ENCODE measurements at places on chromosomes 5 and 9.

GRCh38 chr5:32173267-32174010, 680 bp downstream of the GOLPH3 start:
- DNase-seq, result peak; percentile 79
- peaks cover 27% of the 10 kb centered on the region for H3K4me1 ChIP-seq

GRCh38 chr9:136367296-136368145, 4.0 kb upstream of the DNLZ start:
- H3K27ac ChIP-seq, result no peak overlapping the region
- H3K27me3 ChIP-seq, result no peaks in the 10 kb centered on the region
- H3K4me1 ChIP-seq, result peaks cover 4% of the 10 kb centered on the region
- no peaks in the 10 kb centered on the region for H3K36me3 ChIP-seq

- H3K4me3 ChIP-seq, result no peak overlapping the region
- H3K27me3 ChIP-seq, result peaks cover 3% of the 10 kb centered on the region
- no peak for DNase-seq
Measured at GRCh38 chr5:3704661-3705060, 109.0 kb downstream of the IRX1 start.

GRCh38 chr5:143108498-143109128, 294.9 kb downstream of the NR3C1 start:
- H3K27me3 ChIP-seq, result no peaks in the 10 kb centered on the region
- H3K27ac ChIP-seq, result no peak overlapping the region
- DNase-seq, result no peak
- no peaks in the 10 kb centered on the region for H3K4me1 ChIP-seq

- no peaks in the 10 kb centered on the region for H3K36me3 ChIP-seq
- H3K27me3 ChIP-seq, result no peaks in the 10 kb centered on the region
- no peak overlapping the region for H3K27ac ChIP-seq
- H3K4me1 ChIP-seq, result peaks cover 10% of the 10 kb centered on the region
- no peak for DNase-seq
- H3K4me3 ChIP-seq, result no peak overlapping the region
Measured at GRCh38 chr9:131534721-131535237, 3.7 kb upstream of the UCK1 start.

DNA sequence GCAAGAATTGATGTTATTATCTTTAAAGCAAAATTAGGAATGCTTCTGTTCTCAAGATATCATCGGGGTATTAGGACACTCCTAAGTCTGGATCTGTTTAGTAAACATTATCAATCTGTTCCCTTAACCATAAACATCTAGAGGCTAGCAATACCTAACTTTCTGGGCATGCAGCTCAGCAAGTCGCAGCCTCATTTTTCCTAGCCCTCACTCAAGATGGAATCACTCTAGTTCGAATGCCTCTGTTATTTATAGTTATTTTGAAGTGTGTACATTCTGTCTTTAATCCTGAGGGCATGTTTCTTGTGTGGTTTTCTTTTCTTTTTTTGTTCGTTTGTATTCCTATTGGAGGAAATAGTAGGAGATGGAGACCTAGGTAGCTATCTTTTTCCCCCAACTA, 66.9 kb downstream of the FER start:
- no peaks in the 10 kb centered on the region for H3K27me3 ChIP-seq
- peak overlapping the region; percentile 4 for H3K27ac ChIP-seq
- no peak for DNase-seq
- no peaks in the 10 kb centered on the region for H3K4me1 ChIP-seq
- no peak overlapping the region for H3K4me3 ChIP-seq

- peak within 1 kb of the TSS; percentile 10 for H3K4me3 ChIP-seq
- DNase-seq, result peak; percentile 22
- H3K36me3 ChIP-seq, result no peaks in the 10 kb centered on the region
- no peak within 1 kb of the TSS for H3K27ac ChIP-seq
Measured at GRCh38 chr9:112890106-112891081, at the start of gene SLC46A2. Gene SLC46A2, minus strand, starts transcription at chr9:112890876. Its CDS starts 195 bp downstream, at chr9:112890681.

DNA sequence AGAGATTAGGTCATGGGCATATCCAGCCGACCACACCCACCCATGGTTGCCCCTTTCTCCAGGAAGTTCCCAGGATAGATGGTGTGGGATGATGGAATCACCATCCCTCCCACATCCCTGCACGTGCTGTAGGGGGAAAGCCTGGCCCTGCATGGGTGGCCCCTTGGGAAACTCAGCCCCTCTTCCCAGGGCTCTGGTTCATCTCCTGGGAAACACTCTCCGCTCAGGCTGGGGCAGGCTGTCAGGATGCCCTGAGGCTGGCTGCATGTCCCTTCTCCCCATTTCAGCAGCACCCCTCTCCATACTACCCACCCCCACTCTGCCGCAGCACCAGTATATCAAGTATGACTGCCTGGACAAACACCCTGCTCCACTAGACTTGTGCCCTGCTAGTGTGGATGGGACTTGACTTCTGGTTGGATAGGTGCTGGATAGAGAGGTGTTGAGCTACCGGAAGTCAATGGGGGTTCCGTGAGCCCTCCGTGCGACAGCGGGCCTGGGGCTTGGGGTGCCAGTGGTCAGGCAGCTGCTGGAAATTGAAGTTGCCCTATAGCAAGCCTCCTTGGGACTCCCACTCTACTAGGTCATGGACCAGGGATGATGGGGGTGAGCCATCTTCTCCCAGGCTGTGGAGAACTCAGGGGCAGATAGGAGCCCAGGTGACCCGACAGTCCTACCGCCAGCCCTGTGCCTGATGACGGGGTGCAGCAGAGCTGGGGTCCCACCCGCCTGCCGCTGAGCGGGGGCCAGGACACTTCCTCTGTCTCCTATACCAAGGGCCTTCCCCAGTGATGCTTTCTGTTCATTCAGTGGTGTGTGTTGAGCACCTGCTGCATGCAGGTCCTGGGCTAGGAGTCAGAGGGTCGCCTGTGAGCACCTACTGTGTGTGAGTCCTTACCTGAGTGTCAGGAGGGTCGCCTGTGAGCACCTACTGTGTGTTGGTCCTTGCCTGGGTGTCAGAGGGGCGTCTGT, 69.4 kb upstream of the COL5A1 start:
- no peak overlapping the region for H3K27ac ChIP-seq
- H3K27me3 ChIP-seq, result no peaks in the 10 kb centered on the region
- H3K36me3 ChIP-seq, result no peaks in the 10 kb centered on the region
- H3K4me3 ChIP-seq, result no peak overlapping the region

- no peaks in the 10 kb centered on the region for H3K36me3 ChIP-seq
- no peak overlapping the region for H3K27ac ChIP-seq
- no peak overlapping the region for H3K4me3 ChIP-seq
- H3K27me3 ChIP-seq, result peaks cover 3% of the 10 kb centered on the region
- no peak for DNase-seq
Measured at GRCh38 chr9:5587024-5587423, 41.9 kb upstream of the RIC1 start.

GRCh38 chr5:55668356-55668755, 43.8 kb downstream of the SLC38A9 start:
- H3K4me1 ChIP-seq, result no peaks in the 10 kb centered on the region
- no peaks in the 10 kb centered on the region for H3K36me3 ChIP-seq
- no peak overlapping the region for H3K4me3 ChIP-seq
- DNase-seq, result peak; percentile 66
- peak overlapping the region; percentile 51 for H3K27ac ChIP-seq
- H3K27me3 ChIP-seq, result no peaks in the 10 kb centered on the region

DNA sequence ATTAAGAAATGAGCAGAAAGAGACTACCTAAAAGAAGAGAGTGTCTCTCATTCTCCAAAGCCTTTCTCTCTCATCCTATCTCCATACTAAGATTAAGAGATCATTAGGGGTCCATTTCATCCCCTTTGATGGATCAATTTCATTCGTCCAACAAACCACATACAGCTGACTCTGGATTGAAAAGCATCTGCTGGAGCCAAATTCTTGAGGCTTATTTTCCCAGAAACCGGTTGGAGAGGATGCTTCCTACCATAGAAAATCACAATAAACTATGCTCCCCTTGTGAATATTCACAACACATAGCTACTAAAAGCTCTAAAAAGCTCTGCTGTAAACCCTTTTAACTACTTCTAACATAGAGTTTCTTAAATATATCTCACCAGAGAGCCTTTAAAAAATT, 755.0 kb upstream of the ZNF608 start:
- H3K27ac ChIP-seq, result no peak overlapping the region
- H3K4me3 ChIP-seq, result no peak overlapping the region
- no peaks in the 10 kb centered on the region for H3K36me3 ChIP-seq
- peaks cover 5% of the 10 kb centered on the region for H3K4me1 ChIP-seq
- DNase-seq, result no peak

- no peaks in the 10 kb centered on the region for H3K4me1 ChIP-seq
- no peaks in the 10 kb centered on the region for H3K36me3 ChIP-seq
- no peak overlapping the region for H3K4me3 ChIP-seq
- no peak for DNase-seq
Measured at GRCh38 chr5:125316915-125317535, 570.6 kb upstream of the ZNF608 start.

GRCh38 chr9:122222791-122223190, 6.0 kb downstream of the LHX6 start:
- no peak overlapping the region for H3K27ac ChIP-seq
- H3K4me3 ChIP-seq, result no peak overlapping the region
- peaks cover 26% of the 10 kb centered on the region for H3K4me1 ChIP-seq
- no peak for DNase-seq
- H3K36me3 ChIP-seq, result no peaks in the 10 kb centered on the region
- H3K27me3 ChIP-seq, result peaks cover 100% of the 10 kb centered on the region

- H3K27ac ChIP-seq, result no peak overlapping the region
- H3K4me3 ChIP-seq, result no peak overlapping the region
Measured at GRCh38 chr9:36188212-36188611, 2.5 kb upstream of the CLTA start.

GRCh38 chr9:69412741-69413150, 87.7 kb downstream of the ENTREP1 start:
- peak; percentile 73 for DNase-seq
- H3K4me3 ChIP-seq, result no peak overlapping the region
- H3K27me3 ChIP-seq, result no peaks in the 10 kb centered on the region
- H3K4me1 ChIP-seq, result no peaks in the 10 kb centered on the region

GRCh38 chr5:14148483-14148882, 5.3 kb downstream of the TRIO start:
- no peak for DNase-seq

DNA sequence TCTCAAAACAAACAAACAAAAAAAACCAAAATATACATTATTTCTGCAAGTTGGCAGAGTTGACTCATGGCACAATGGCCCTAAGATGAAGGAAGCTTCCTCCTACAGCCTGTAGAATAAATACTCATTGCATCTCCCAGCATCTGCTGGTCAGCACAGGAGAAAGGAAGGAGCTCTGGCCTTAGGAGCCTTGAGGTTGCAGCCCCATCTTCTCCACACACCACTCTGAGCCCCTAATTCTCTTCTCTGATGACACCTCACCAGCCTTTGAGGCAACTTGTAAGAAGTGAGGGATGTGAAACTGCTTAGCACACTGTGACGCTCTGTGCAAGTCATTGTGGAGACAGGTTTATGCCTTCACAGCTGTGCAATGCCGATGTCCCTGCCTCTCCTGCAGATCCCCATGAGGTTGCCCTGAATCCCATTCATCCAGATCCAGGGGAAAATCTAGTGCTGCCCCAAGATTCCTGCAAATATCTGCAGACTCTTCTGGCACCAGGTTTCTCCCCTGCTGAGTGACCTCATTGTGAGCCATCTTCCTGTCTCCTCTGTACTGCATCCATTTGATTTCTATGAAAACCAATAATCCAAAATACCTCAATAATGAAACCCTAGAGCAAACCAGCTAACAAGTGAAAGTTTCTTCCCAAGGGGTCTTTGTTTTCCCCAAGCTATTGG, 65.3 kb upstream of the TGFBR1 start:
- H3K36me3 ChIP-seq, result no peaks in the 10 kb centered on the region
- DNase-seq, result no peak
- H3K4me3 ChIP-seq, result no peak overlapping the region
- H3K4me1 ChIP-seq, result peaks cover 22% of the 10 kb centered on the region

DNA sequence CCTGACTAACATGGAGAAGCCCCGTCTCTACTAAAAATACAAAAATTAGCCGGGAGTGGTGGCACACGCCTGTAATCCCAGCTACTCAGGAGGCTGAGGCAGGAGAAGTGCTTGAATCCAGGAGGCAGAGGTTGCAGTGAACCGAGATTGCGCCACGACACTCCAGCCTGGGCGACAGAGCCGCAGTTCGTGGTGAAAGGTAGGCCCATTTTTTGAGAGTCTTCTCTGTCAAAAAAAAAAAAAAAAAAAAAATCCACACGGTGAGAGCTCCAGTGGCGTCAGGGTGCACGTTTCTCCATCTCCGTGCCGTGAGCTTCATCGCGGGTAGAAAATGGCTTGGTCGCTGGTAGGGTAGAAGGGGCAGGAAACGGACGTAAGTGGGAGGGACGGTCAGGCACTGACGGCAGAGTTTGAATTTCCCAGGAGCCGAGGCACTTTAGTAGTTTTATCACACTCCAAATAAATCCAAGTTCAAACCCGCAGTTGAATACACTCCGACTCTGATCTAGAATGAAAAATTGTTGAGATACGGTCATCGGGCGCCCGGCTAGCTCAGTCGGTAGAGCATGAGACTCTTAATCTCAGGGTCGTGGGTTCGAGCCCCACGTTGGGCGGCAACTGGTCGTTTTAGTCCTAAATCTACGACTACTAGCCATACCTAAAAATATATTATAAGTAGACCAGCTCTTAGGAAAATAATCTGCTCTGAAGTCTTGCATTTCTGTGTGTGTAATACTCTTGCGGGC, 2.4 kb upstream of the TRIM7 start:
- H3K4me3 ChIP-seq, result peak overlapping the region; percentile 35
- peaks cover 22% of the 10 kb centered on the region for H3K27me3 ChIP-seq
- H3K4me1 ChIP-seq, result peaks cover 20% of the 10 kb centered on the region
- H3K36me3 ChIP-seq, result no peaks in the 10 kb centered on the region
- peak; percentile 86 for DNase-seq

GRCh38 chr9:112853882-112854585, 36.6 kb downstream of the SLC46A2 start:
- no peak overlapping the region for H3K27ac ChIP-seq
- DNase-seq, result no peak
- H3K36me3 ChIP-seq, result no peaks in the 10 kb centered on the region
- no peak overlapping the region for H3K4me3 ChIP-seq
- H3K4me1 ChIP-seq, result no peaks in the 10 kb centered on the region
- H3K27me3 ChIP-seq, result no peaks in the 10 kb centered on the region

DNA sequence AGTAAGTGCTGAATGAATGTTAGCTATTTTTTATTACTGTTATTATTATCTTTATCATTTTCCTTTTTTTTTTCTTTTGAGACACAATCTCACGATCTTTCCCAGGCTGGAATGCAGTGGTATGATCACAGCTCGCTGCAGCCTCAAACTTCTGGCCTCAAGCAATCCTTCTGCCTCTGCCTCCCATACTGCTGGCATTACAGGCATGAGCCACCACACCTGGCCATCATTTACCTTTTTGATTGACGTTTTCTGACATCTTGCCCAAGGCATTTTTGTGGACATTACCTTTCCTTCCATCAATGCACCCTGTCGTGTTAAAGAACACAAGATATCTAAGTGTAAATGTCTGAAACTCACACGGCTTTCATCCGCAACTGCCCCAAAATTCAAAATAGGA, 138.2 kb downstream of the GAS1 start:
- H3K27ac ChIP-seq, result no peak overlapping the region
- H3K36me3 ChIP-seq, result no peaks in the 10 kb centered on the region
- H3K27me3 ChIP-seq, result no peaks in the 10 kb centered on the region
- DNase-seq, result no peak

GRCh38 chr5:7927466-7928375, 58.8 kb downstream of the MTRR start:
- peak; percentile 79 for DNase-seq
- H3K27ac ChIP-seq, result no peak overlapping the region
- H3K4me3 ChIP-seq, result no peak overlapping the region
- no peaks in the 10 kb centered on the region for H3K4me1 ChIP-seq
- H3K27me3 ChIP-seq, result peaks cover 6% of the 10 kb centered on the region

- no peak overlapping the region for H3K4me3 ChIP-seq
- H3K4me1 ChIP-seq, result peaks cover 41% of the 10 kb centered on the region
- H3K27me3 ChIP-seq, result no peaks in the 10 kb centered on the region
Measured at GRCh38 chr9:133958756-133959155, 33.4 kb downstream of the VAV2 start.
